ENCODE measurements at places on chromosomes 3 and 15.

DNA sequence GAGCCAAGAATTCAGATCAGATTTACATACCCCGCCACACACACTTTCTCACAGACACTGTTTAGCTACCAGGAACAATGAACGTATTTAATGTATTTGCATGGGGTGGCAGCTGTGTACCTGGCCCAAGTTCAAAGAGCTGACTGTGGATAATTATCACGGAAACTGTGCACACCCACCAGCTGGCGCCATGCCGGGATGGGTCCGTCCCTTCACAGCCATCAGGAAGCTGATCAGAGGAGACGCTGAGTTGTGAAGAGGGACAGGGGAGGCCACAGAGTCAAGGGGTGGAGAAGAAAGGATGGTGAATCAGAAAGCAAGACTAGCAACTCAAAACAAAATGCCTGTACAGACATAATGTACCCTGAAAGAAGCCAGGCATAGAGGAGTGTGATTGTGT, 13.1 kb upstream of the PLA2G4D start:
- DNase-seq = peak; percentile 19

GRCh38 chr3:160413613-160414248, 14.3 kb downstream of the SMC4 start:
- peak; percentile 49 for DNase-seq

- DNase-seq = no peak
Observed at GRCh38 chr3:48544141-48544540, 12.5 kb downstream of the PFKFB4 start.

DNA sequence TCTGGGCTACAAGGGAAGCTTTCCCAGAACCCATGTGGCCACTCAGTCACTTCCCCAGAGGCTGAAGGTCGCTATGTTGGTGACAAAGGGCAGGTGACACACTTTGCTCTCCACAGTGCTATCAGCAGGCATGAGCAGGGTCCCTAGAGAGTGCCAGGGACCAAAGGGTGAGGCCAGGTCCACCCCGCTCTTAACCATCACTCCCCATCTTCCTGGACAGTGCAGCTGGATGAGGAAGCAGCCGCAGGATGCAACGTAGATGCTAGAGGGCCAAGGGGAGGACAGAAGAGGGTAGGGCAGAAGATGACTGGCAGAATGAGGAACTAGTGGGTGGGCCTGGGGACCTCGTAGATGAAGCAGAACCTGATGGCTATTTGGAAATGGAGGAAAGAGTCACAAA, 13.6 kb upstream of the LTF start:
- no peak for DNase-seq

- no peak for DNase-seq
Observed at GRCh38 chr3:76826861-76827260, 213.0 kb upstream of the ROBO2 start.

DNA sequence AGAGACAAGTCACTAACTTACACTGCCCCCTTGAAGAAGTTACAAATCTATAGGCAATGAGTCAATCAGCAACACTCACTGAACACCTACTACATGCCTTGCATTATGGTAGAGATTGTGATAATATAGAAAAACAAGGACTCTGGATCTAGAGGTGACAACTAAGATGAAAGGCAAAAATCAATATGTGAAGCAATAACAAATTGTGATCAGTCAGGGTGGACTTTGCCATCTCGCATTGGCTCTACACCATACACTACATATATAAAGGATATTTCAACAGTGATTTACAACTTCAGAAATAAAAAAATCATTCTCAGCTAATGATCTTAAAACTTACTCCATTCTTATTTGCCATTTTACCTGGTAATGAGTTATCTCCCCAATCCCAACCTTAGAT, 210.7 kb upstream of the CD96 start:
- no peak for DNase-seq

- DNase-seq = no peak
Observed at GRCh38 chr3:11944052-11944673, 60.0 kb upstream of the SYN2 start.

DNA sequence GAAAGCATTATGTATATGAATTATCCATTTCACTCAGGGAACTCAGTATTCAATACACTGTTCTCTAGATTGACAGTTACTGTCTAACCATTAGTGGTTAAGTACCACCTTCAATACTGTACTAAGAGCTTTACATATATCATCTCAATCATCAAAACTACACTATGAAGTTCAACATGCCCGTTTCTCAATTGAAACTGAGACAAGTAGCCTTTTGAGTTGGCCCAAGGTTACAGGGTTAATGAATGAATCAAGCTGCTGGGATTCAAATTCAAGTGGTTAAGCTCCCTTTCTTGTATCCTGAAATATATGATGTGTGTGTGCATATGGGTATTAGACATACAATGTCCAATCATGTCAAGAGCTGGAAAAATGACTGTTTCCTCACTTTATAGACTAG, 5.8 kb downstream of the TASOR start:
- no peak for DNase-seq

GRCh38 chr3:112390783-112391641, 58.1 kb downstream of the CD200 start:
- no peak for DNase-seq

DNA sequence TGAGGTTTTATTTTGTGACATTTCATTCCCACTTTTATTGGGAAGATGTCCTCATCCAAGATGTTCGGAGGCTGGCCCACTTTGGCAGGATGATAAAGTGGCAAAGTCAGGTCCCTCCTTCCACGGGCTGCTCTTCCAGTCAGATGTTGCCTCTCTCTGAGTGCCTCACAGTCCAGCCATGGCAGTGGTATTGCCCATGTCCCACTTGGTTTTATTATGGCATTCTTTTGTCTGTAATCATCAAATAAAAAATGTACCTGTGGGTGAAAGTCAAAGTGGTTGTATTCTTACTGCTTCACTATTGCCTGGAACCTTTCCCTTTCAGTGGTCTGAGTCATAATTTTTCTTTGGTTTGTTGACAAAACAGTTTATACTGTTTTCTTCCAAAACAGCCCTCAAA, 20.2 kb downstream of the ARNT2 start:
- DNase-seq = no peak

- no peak for DNase-seq
Observed at GRCh38 chr3:88480822-88481221, 331.1 kb downstream of the C3orf38 start.

DNA sequence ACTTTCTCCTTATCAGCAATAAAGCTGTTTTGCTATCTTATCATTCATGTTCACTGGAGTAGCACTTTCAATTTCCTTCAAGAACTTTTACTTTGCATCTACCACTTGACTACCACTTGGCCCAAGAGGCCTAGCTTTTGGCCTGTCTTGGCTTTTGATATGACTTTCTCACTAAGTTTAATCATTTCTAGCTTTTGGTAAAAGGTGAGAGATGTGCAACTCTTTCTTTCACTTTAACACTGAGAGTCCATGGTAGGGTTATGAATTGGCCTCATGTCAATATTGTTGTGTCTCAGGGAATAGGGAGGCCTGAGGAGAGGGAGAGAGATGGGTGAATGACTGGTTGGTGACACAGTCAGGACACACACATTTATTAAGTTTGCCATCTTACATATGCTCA, 31.0 kb upstream of the FAM3D start:
- no peak for DNase-seq
